ENCODE measurements at places on chromosomes 1 and 21.

DNA sequence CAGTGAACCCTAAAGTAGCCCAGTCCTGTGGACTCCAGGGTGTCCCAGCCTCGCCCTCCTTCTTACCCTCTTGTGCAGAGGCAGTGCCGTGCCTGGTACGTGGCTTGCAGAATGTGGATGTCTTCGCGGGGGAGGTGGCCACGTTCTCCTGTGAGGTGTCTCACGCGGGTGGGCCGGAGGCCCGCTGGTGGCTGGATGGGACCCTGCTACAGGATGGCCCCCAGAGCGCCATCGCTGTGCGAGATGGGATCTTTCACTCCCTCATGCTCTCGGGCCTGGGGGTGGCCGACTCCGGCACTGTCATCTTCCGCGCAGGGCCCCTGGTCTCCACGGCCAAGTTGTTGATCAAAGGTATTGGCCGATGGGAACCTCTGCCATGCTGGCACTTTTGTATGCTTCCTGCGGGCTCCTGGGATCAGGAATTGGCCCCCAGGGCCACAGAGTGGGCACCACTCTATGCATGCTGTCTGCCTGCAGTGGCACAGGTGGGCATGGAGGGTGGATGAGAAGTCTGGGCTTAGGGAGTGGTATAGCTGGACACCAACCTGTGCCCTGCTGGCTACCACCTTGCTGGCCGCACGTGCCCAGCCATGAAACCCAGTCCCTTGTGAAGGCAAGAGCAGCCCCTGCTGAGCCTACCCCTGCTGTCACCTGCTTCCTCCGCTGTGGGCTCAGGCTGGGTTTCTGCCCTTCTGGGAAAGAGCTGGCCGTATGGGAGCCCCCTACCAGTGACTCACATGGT lies 92.9 kb downstream of the TRIM11 start:
- DNase-seq, result no peak

DNA sequence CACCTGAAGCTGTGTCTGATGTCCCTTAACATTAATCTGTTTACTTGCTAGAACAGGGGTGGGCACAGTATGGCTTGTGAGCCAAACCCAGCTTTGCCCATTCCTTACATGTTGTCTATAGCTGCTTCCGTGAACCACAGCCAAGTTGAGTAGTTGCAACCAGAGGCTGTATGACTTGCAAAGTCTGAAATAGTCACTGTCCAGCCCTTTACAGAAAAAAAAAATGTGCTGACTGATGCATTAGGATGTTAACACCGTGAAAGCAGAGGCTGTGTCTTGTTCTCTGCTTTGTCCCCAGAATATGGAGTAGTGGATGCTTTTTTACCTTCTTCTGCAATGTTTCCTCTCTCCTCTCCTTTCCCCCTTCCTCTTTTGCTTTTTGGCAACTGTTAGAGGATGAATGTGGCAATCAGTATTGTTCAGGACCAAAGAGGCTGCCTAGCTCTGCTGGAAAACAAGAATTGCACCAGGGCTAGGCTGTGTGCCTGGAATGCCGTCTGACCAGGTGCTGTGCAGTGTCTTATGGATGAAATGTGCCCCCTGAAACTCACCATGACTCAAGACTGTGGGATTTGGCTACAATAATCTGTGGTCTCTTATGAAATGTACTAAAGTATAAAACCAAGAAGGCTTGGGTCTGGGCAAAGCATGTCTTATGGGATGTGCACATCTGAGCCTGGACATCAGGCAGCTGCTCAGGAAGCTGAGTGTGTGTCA lies 79.6 kb upstream of the GCLM start:
- DNase-seq, result no peak

GRCh38 chr21:32249511-32250280 lies 29.2 kb downstream of the MIS18A start:
- no peak for DNase-seq

GRCh38 chr1:27527890-27528817 lies 38.2 kb upstream of the WASF2 start:
- no peak for DNase-seq

DNA sequence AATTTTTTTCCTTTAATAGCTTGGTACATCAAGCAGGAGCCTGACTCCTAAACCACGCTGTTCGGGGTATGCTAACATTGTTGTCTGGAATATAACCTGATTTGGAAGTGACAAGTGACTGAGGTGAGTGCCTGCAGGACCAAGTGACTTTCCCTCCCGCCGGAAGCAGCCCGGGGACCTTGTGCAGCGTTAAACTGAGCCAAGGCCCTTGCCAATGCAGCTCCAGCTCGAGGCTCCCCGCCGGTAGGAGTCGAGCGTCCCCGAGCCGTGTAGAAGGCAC lies 716 bp upstream of the MTARC1 start:
- DNase-seq, result no peak
